Panc1 (cell line): ENCODE measurements at places on chromosomes 11 and 22.

DNA sequence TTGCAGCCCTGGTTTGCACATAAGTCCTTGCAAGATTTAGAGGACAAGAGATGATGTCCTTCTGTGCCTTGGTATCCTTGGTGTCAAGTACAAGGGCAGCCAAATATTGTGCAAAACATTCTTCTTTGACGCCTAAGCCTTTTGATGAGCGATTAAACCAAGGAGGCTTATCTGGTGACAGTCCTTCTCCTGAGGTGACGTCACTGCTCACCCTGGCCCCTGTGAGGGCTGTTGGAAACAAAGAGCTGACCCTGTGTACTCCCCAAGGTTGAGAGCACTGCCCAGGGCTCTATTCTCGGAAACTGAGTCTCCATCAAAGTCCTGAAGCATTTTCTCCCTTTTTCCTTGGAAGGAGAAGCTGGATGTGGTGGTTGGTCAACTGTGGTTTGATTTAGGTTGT, 4.7 kb upstream of the GRAMD1B start:
- DNase-seq: no peak

GRCh38 chr11:116787786-116788486, at the start of gene ZPR1:
TSS of gene ZPR1 (minus strand) at chr11:116788023. CDS start at chr11:116787990, 33 bp downstream.
- DNase-seq: no peak

- DNase-seq: no peak
Measured at GRCh38 chr11:29773656-29774264, 243.1 kb downstream of the KCNA4 start.

- no peak for DNase-seq
Measured at GRCh38 chr11:33898957-33899356, 7.1 kb upstream of the LMO2 start.

- DNase-seq: peak; percentile 71
Measured at GRCh38 chr11:77287615-77288273, 13.7 kb downstream of the GDPD4 start.

GRCh38 chr22:41585898-41586297, 3.7 kb downstream of the PMM1 start:
- no peak for DNase-seq

DNA sequence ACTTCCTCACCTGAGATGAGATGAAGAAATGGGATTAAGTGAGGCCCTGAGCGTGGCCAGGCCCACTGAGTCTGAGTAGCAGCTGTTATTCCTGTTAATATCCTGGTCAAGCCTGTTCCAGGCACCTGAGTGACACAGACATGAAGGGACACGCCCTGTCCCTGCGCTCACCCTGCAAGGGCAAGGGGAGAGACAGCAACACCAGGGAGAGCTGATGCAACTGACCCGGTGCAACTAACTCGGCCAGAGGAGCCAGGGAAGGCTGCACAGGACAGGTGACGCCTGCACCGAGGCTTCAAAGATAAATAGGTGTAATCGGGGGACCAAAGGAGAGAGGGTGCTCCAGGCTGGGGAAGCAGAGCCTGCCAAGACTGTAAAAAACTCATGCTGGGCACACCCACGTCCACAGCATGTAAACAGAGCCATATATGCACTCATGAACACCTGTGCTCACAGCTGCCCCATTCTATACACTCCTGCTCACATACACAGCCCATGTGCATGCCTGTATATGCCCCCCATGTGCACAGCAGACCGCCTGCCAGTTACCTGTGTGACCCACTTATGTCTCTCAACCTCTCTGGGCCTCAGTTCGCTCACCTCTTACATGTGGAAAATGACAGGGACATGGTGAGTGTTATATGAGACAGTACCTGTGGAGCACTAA, 22.8 kb upstream of the GCAT start:
- no peak for DNase-seq

DNA sequence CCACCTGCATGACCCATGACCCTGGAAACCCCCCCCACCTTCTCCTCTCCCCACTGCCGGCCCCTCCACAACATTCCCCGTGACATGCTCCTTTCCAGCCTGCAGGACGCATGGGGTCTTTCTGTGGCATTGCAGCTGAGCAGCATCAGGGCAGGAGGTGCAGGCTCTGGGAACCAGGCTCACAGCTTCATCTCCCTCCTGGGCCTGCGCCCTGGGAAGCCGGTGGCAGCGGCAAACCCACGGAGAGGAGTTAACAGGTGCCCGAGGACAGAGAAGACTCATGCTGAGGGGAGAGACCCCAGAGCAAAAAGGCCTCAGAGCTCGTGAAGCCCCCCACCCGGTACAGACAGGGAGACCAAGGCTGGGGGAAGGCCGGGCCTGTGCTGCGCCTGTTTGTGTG, 32.2 kb downstream of the CDKN1C start:
- DNase-seq: no peak

DNA sequence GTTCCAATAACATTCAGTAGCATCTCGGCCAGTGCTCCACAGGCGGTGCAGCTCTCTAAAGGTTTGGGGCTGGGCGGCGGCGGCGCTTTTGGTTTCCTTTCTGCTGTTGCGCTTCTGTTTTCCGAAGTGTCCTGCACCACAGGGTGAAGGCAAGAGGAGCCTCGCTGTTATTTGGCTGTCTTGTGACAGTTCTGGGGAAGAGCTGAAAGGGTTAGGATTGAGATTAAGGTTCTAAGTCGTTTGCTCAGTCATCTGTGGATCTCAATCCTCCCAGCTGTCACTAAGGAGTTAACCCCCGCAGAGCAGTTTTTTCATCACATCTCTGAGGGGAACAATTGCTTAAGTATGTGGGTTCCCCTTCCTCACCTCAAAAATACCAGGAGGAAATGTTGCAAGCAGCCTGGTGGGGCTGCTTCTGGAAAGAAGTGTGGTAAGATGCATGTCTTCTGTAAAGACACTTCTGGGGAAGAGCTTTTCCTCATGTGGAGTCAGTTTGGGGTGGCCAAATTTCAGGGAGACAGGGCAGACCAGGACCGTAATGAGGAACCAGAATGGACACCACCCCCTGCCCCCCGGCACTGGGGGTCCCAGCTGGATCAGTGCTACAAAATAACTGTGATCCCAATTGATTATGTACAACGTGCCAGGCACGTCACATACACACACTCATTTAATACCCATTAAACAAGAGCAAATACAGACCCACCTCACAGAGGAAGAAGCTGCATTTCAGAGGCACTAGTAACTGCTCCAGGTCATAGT, 14.2 kb downstream of the TMEM121B start:
- DNase-seq: no peak

GRCh38 chr11:70470127-70470526, 71.8 kb downstream of the CTTN start:
- DNase-seq: no peak

GRCh38 chr11:1428762-1429316, 39.1 kb downstream of the BRSK2 start:
- DNase-seq: no peak

DNA sequence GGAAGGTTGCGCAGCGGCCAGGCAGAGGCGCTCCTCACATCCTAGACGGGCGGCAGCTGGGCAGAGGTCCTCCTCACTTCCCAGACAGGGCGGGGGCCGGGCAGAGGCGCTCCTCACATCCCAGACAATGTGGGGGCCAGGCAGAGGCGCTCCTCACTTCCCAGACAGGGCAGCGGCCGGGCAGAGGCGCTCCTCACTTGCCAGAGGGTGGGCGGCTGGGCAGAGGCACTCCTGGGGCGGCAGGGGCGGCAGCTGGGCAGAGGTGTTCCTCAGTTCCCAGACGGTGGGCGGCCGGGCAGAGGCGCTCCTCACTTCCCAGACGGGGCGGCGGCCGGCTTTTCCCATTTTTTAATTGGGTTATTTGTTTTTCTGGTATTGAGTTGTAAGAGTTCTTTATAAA, 20.2 kb upstream of the PTS start:
- no peak for DNase-seq

- no peak for DNase-seq
Measured at GRCh38 chr11:67301951-67302516, 1.3 kb upstream of the SSH3 start.

- no peak for DNase-seq
Measured at GRCh38 chr22:39530692-39531331, 1.7 kb downstream of the RPS19BP1 start.

- DNase-seq: no peak
Measured at GRCh38 chr22:47188261-47189055, 426.0 kb downstream of the TBC1D22A start.

DNA sequence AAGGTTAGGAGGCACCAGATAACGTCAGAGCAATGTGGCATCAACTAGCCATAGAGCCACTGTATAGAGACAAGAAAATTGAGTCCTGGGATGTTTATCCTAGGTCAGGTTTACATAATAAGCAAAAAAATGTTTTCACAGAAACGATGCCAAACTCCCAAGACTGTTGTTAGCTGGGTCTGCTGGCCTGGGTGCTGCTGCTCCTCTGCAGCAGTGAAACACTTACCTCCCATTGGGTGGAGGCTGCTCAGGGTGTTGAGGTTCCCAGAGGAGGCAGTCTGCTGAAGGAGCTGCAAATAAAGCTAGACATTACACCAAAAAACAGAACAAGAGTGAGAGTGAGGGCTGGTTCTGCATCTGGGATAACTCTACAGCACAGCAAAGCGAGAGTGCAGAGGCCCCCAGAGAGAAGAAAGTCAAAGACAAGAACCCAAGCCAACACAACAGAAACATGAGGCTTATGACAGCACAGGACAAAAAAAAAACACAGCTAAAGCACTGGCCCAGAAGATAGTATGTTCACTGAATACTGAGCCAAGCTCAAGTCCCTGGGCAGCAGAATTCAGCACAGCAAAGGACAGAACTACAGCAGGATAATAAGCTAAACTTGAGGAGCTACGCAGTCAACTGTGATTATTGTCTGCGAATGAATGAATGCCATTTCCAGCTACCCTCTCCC, 29.9 kb upstream of the RAPSN start:
- no peak for DNase-seq

GRCh38 chr22:38732251-38732815, 23.5 kb downstream of the SUN2 start:
- no peak for DNase-seq

- DNase-seq: no peak
Measured at GRCh38 chr22:28637225-28637624, 42.4 kb downstream of the TTC28 start.

DNA sequence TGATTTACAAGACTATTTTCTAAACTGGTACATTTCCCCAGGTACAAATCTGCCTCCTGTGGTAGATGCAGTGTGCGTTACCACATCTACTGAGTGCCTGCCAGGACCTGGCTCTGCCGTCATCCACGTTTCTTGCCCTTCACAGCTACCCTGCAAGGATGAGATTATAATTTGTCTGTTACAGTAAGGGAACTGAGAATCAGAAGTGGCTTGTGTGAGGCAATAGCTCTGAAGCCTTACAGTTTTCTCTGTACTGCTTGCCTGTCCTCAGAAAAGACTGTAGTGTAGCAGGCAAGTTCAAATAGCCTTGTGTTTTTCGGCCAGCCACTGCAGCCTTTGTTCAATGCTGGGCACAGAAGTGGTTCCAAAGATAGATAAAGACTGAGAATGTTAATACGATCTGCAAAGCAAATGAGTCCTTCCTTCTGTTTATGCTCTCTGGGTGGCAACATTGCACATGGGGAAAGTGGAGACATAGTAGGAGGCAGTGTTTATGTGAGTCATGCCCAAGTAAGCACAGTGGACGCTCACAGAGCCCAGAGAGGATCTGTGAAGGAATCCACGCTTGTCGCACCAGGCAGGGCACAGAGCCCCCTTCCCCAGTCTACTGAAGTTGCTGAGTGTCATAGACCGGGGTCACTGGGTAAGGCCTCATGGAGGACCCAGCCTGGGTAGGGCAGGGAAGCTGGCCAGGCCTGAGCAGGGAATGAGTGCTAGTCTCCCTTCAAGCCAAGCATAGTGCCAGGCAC, 49.1 kb downstream of the MICAL2 start:
- DNase-seq: no peak

DNA sequence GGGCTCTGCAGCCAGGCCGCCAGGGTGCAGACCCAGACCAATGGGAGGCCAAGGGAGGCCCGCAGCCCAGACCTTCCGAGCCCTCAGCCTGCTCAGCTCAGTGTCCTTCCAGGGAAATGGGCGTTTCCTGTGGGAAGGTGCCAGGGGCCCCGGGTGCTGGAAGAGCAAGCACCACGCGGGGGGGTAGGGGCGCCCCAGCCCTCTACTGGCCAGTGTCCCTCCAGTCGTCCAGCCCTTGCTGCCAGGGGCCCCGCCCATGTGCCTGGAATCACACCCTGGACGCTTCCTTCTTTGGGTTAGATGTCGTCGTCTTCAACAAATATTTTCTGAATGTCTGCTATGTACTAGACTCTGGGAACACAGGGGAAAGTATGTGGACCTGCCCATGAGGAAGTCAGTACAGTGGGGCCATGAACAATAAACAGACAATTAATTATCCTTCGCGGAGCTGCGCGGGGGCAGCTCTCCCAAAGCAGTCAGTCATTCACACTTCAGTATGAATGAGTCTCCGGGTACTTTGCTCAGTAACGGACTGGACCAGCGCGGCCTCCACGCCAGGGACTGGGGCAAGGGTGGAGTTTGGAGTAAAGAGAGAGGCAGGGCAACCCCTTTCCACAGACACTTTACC, 60.2 kb downstream of the CDKN1C start:
- DNase-seq: no peak

- DNase-seq: no peak
Measured at GRCh38 chr11:83835423-83835822, 549.3 kb upstream of the CCDC90B start.

GRCh38 chr11:107157146-107157808, 139.0 kb upstream of the GUCY1A2 start:
- DNase-seq: no peak

DNA sequence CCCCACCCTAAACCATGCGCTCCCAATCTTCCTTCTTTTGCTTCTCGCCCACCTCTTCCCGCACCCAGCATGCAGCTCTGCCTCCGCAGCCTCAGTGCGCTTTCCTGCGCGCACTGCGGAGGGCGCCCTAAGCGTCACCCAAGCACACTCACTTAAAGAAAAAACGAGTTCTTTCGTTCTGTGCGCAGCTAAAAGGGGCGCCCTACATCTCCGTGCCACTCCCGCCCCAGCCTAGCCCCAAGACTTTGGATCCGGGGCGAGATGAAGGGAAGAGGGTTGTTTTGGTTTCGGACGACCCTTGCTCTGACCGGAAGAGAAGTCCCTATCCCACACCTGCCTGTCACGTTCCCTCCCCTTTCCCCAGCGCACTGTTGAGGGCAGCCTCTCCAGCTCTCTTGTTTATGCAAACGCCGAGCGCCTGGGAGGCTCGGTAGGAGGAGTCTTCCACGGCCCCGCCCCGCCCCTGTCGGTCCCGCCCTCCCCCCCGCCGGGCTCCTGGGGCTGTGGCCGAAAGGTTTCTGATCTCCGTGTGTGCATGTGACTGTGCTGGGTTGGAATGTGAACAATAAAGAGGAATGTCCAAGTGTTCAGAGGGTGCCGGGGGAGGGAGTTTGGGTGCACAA, 5.3 kb downstream of the VSIG2 start:
- DNase-seq: no peak

DNA sequence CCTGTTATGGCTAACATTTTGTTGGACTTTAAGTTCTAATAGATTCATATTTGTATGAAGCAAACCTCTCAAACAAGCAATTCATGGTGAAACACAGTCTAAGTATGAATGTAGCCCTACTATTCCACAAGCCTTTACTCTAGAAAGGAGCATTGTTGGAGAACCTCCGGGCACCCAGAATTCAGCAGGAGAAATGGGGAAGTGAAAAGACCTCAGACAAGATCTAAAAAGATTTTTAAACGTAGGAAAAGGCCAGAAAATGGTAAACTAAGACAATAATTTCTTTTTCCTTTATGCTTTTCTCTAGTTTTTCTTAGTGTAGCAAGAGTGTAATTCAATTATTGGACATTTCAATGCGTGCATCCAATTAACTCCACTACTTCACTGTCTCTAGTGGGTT, 426.4 kb downstream of the INSC start:
- no peak for DNase-seq
